Placental pericyte (primary cell): ENCODE measurements at places on chromosomes 13 and 19. TPM values are rescaled to one million over a fixed set of nuclear protein-coding genes. Genes with fewer than 3 reads are reported as not detected.

Gene MUC16
- total RNA-seq, result under 0.01 TPM in 1 of 2 replicates, not detected in the other

Gene HIPK4
- total RNA-seq, result under 0.01 and 0.14 TPM in 2 replicates

Gene MEDAG
- 12.0 and 34.4 TPM in 2 replicates for total RNA-seq

Gene LILRA1
- not detected in 2 replicates for total RNA-seq

Gene CASP14
- not detected in 2 replicates for total RNA-seq

Gene NDUFS7
- total RNA-seq, result 57.3 and 87.5 TPM in 2 replicates

Gene TUBA3C
- not detected in 2 replicates for total RNA-seq

Gene IL27RA
- total RNA-seq, result 0.88 and 2.4 TPM in 2 replicates

Gene KRTDAP
- not detected in 2 replicates for total RNA-seq

Gene PTGIR
- total RNA-seq, result 6.7 and 10.1 TPM in 2 replicates

Gene TEX26
- not detected in 2 replicates for total RNA-seq

Gene SIGLECL1
- total RNA-seq, result not detected in 2 replicates

Gene FGF14
- 0.57 TPM in 1 of 2 replicates, not detected in the other for total RNA-seq

Gene PINLYP
- total RNA-seq, result 0.66 and 2.4 TPM in 2 replicates

Gene CDX2
- not detected in 2 replicates for total RNA-seq

Gene TMEM205
- total RNA-seq, result 54.3 and 189 TPM in 2 replicates

Gene LENG9
- 5.4 and 6.1 TPM in 2 replicates for total RNA-seq

Gene MRPL4
- total RNA-seq, result 42.7 and 79.3 TPM in 2 replicates

Gene ZNF530
- total RNA-seq, result 2.2 and 11.0 TPM in 2 replicates

Gene FFAR1
- total RNA-seq, result not detected in 2 replicates

Gene GARIN5A
- 0.14 and 0.44 TPM in 2 replicates for total RNA-seq

Gene PSG7
- under 0.01 TPM in 1 of 2 replicates, not detected in the other for total RNA-seq

Gene UGGT2
- 52.1 and 69.4 TPM in 2 replicates for total RNA-seq

Gene DAND5
- 0.14 TPM in 1 of 2 replicates, not detected in the other for total RNA-seq

Gene AMH
- 0.29 and 1.1 TPM in 2 replicates for total RNA-seq

Gene CAMSAP3
- not detected in 2 replicates for total RNA-seq

Gene ZNF135
- 2.7 and 3.9 TPM in 2 replicates for total RNA-seq

Gene SHISA7
- total RNA-seq, result not detected in 2 replicates

Gene ZNF555
- total RNA-seq, result 5.7 and 10.3 TPM in 2 replicates
